ENCODE measurements at places on chromosomes 2 and 18.

- DNase-seq, result peak; percentile 98
These were observed 15.4 kb downstream of the HK2 start for GRCh38 chr2:74849228-74849892.

GRCh38 chr2:122083256-122084048 lies 328.0 kb downstream of the TSN start:
- no peak for DNase-seq

DNA sequence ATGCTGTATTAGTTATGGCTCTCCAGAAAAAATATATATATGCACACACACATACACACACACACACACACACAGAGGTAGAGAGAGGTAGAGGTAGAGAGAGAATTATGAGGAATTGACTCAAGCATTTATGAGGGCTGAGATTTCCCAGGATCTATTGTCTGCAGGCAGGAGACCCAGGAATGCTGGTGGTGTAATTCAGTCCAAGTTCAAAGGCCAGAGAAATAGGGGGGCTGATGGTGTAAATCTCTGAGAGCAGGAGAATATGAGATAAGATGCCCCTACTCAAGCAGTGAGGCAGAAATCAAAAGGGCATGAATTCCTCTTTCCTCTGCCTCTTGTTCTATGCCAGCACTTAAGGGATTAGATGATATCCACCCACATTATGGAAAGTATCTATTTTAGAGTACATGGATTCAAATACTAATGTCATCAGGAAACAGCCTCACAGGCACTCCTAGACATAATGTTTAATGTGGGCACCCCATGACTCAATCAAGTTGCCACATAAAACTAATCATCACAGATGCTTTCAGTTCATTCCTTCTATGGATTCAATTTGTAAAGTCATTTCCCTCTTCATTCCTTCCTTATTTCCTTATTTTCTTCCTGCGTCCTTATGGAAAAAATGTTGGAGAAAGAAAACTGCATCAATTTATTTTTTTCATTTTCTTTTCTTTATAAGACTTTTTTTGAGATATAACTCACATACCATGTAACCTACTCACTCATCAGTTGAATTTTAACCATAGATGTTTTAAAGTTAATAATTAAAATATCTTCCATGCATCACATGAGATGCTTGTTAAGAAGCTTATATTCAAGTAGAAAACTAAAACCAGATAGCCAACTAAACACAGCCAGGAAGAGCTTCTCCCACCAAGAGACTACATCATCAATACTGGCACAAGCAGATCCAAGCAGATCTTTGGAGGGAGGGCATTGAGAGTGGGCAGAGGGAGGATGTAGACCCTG lies 406.2 kb downstream of the MBD2 start:
- DNase-seq, result no peak

DNA sequence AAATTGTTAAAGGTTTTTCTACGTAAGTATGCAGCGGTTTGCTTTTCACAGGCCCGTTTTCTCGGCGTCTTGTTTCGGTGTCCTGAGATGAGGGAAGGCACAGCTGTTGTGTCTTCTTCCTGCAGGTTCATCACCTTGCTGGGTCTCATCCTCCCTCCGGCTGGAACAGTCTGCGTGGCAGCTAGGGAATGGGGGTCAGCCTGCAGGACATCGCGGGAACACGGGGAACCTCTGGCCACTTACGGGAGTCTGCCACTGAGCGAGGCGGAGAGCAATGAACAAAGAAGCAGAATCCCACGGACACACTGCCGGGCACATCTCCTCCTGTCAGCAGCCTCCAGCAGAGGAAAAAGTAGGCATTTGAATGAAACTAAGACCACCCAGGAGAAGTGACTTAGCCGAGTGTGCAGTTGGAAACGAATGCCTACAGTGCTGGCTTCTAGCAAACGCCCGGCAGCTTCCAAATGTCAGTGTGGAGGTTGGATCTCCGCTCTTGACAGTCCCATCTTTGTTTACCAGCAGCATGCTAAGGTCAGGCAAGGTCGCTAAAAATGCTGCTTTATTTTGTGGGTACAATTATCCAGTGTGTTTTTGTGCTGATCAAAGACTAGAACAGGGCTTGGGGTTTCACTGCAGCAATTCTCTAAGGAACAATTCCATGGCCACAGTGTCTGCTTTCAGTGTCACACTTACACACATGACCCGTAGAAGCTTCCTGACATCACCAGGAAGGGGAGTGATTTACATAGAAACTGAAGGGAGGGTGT lies 109.8 kb upstream of the SEC11C start:
- DNase-seq, result no peak

DNA sequence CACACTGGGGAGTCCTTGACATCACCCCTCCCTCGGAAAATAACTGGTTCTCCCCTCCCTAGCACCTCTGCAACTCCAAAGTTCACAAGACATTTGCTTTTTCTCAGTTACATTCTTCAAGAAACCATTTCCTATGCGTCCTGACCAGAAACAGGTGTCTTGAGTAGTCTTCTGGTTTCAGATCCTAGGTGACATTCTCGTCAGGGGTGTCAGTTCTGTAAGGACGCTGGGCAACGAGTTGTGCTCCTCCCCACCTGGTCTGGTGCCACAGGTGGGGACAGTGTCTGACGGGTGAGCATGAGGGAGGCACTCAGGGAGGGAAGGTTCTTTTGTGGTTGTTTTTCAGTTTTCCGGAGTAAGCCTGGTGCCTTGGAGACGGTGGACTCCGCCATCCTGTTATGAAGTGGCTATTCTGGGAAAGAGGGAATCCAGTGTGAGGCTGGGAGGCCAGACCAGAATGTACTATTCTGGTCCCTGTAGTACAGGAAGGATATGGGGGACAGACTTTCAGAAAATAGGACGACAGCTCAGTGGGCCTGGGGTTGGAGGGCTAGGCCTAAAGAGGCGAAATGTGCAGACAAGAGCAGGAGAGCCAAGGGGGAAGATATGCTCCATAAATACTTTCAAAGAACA lies 50.6 kb downstream of the EPAS1 start:
- no peak for DNase-seq

- DNase-seq, result no peak
These were observed 103.6 kb upstream of the RMP24 start for GRCh38 chr18:35868915-35869314.

DNA sequence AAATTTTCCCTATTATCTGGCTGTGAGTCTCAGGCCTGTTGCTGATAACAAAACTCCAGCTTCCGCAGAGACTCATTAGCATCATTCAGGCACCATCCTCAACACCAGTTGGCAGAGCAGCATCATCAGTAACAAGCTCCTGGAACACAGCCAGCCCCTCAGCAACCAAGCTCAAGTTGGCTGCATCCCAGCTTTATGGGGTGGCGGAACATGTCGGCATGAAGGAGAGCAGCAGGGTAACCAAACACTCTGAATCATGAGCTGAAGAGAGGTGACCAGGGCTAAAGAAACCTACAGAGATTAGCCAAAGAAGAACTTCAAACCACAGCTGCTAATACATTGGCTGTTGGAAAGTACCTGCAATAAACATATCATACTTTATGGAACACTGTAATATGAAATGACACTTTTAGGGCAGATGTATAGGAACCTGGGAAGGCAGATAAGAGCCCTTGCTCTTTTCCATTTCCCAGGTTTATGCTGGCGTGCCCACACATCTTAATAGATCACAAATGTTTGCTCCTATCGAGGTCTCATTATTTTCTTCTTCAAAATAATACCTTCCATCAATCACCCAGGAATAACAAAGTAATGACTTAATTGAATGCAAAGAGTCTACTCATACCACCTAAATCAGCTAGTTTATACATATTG lies 63.8 kb downstream of the PDE11A start:
- DNase-seq, result peak; percentile 76
